ENCODE measurements at places on chromosomes 13 and 19.

- DNase-seq = no peak
Observed at GRCh38 chr13:49265822-49266221, 18.1 kb downstream of the CDADC1 start.

DNA sequence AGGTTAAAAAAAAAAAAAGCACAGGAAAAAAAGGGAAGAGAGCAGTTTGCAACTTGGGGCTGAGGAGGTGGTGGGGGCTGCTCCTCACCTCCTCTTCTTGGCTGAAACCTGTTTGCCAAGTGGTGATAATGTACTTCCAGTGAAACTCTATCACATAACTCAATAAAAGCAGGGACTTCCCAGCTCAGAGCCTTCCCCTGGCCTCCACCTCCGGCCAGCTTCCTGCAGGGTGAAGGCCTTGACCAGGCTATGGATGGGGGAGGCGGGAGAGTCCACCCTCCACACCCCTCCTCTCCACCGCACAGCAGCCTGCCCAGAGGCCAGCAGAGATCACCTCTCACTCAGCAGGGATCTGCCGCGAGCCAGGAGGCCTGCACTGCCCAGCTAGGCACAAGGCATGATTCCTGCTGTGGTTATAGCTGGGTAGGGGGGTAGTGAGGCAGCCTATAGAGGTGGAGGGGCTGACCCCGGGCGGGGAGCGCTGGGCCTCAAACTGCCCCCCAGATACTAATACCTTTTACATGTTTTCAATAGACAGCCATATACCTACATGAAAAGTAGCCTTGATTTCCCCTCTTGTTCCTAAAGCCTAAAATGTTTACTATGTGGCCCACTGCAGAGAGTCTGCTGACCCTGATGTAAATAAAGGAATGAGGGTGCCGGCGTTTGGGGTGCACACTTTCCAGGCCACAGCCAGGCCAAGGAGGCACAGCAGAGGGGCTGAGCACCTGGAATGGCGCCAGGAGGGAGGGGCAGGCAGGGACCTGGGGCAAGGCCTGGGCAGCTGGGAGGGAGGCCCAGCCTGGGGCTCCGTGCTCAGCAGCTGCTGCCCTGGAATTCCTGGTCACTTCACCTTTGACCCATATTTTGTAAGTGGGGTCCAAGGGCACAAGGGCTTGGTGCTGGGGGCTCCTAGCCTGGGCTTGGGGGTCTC lies 10.3 kb downstream of the ZNF787 start:
- DNase-seq = no peak

GRCh38 chr13:28459911-28460310 lies 35.0 kb downstream of the FLT1 start:
- no peak for DNase-seq

GRCh38 chr13:32045982-32046785 lies 14.6 kb downstream of the FRY start:
- DNase-seq = no peak

DNA sequence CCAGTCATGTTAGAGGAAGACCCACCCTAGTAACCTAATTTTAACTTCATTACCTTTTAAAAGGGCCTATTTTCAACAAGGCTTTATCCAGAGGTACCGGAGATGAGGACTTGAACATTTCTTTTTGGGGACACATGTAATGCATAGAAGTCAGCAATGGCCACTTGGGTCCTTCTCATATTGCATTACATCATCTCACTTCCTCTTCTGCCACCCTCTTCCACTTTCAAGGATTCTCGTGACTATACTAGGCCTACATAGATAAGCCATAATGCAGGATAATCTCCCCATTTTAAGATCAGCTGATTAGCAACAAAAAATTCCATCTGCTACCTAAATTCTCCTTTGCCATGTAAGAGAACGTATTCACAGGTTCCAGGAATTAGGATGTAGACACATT lies 557.2 kb downstream of the KCTD12 start:
- DNase-seq = no peak

DNA sequence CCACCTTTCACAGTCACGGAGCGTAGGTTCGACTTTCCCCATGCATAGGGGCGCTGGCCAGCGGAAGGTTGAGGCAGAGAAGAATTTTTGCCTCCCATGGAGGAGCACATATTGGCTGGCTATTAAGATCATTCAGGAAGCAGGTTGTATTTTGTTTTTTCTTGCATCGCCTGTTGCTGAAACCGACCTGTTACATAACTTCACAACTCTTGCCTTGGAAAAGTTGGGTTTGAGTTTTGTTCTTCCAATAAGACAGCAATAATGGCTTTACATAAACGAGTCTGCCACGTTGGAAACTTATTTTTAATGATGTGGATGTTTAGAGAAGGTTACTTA lies 1.4 kb downstream of the UPF1 start:
- no peak for DNase-seq

All from AG09319 (cell line).